ENCODE measurements at places on chromosomes 1 and 21.

DNA sequence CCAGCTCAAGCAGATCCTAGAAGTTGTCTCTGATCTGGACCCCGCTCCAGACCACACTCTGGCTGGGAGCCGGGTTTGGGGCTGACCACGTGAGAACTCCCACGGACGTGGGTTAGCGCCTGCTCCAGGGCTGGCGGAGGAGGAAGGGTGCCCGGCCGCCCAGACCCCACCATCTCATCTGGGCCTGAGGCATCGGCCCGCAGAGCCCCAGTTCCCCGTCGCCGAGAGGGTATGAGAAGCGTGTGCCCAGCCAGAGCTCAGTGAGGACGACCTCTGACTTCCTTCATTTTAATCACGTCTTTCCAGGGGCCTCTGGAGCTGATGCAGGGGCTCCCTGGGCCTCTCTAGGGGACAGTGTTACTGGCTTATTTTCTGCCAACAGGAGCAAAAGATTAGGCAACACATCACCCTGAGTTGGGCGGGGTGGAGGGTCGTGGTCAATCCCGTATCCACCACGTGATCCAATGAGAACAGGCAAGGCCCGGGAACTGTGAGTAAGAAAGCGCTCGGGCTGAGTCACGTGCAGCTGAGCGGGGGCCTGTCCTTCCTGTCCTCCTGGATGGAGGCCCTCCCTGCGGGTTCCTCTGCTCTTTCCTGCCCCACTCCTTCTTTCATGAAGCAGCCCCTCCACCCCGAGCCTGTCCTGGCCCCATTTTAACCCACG is 81.1 kb downstream of the SIK1 start:
- no peak for DNase-seq

GRCh38 chr21:29719521-29719920 is 220.3 kb downstream of the GRIK1 start:
- no peak for DNase-seq

- no peak for DNase-seq
Measured at GRCh38 chr1:227793079-227793947, 22.2 kb upstream of the PRSS38 start.

- no peak for DNase-seq
Measured at GRCh38 chr1:67626090-67626860, 58.7 kb upstream of the GADD45A start.

GRCh38 chr1:201460814-201461644 is 8.0 kb downstream of the PHLDA3 start:
- DNase-seq = no peak

GRCh38 chr1:181089676-181090544 is 1.4 kb downstream of the IER5 start:
- DNase-seq = peak; percentile 86

GRCh38 chr1:61561666-61562065 is 163.3 kb downstream of the TM2D1 start:
- no peak for DNase-seq

DNA sequence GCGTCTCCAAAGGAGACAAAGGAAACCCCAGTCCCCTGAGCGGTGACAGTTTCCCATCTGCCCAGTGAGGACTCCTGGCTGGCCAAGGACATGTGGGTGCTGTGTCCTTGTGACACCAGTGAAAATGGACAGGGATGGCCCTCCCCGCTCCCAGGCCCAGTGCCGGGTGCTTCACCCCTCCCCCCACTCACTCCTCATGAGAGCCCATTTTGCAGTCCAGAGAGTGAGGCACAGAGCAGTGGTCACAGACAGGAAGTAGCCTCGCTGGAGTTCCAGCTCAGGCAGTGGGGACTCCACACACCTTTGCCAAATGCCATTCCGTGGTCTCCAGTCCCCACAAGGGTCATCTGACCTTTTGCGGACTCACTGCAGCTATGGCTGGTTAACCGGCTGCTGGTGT is 642.9 kb downstream of the PTPRU start:
- no peak for DNase-seq

DNA sequence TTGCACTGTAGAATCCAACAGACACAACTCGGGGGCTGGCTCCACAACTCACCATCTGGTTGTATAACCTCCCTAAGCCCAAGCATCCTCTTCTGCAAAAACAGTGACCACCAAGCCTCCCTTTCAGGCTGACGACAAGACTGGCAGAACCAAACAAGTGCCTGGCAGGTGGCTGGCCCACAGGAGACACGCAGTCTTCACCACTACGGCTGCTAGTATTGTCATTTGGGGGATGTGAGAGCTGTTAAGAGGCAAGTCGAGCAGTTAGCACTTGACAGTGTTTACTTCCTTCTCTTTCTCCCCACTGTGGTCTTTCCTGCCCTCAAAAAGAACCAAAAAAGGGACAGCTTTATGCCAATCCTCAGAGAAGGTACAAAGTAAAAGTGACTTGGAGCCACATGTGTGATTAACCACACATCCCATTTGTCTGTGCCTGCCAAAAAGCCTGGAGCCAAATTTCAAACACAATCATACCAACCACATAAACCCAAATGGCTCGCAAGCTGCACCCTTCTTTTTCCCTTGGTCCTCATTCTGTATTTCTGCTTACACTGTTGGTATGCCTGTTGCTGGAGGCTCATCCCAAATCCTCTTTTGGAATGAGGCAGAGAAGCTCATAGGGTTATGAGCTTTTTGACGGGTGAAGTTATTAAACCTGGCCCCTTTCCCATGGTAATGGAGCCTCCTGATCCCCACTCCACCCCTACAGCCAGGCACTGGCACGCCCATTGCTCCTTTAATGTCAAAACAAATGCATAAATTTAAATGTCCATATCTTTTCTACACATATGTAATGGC is 94.1 kb downstream of the TGFBR3 start:
- DNase-seq = no peak

DNA sequence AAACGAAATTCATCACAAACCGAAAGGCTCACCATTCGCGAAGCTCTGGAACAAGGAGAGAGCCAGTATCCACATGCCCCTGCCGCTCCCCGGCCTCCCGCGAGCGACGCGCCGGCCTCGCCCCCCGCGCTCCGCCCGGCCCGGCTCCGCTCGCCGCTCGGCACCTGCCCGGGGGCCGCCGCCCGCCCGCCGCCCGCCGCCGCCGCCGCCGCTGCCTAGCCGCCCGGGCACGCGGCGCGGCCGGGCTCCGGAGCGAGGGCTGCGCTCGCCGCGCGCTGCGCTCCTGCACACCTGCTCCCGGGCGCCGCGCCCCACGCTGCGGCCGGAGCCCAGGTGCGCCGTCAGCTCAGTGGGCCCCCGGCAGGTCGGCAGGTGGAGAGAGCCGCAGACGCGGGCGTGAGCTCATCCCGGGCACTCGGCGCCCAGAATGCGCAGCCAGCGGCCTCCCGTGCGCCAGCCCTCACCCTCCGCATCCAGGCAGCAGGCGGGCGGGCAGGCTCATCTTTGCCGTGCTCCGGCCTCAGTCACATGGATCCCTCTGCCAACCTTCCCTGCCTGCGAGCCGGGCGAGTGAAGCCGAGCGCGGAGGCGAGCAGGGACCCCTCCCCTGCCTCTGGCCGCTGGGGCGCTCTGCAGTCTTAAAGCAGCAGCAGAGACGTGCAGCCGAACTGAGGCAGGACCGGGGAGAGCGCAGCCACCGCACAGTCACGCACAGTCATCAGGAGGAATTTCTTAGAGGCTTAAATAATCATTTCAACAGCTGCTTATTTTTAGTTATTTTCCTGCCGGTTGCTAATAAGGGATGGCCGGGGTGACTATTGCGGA is at the start of gene DSCAM:
DSCAM (minus strand) TSS at position 572 of the 825 bp plus-strand sequence; CDS start at position 75, 497 bp downstream.
- peak; percentile 83 for DNase-seq

DNA sequence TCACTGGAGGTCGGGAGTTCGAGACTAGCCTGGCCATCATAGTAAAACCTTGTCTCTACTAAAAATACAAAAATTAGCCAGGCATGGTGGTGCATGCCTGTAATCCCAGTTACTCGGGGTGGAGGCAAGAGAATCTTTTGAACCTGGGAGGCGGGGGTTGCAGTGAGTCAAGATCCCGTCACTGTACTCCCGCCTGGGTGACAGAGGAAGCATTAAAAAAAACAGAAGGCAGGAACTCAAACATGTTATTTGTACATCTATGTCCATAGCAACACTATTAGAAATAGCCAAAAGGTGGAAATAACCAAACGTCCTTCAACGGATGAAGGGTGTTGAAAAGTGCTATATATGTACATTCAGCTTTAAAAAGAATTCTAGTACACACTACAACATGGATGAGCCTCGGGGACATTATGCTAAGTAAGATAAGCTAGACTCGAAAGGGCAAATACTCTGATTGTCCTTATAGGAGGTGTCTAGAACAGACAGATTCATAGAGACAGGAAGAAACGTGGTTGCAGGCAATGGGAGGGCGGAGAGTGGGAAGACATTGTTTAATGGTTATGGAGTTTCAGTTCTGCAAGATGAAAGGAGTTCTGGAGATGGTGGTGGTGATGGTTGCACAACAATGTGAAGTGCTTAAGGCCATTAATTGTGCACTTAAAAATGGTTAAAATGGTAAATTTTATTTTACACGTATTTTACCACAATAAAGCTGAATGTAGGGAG is 19.2 kb downstream of the NLRP3 start:
- DNase-seq = no peak

GRCh38 chr1:66607458-66607857 is 73.5 kb downstream of the SGIP1 start:
- no peak for DNase-seq

DNA sequence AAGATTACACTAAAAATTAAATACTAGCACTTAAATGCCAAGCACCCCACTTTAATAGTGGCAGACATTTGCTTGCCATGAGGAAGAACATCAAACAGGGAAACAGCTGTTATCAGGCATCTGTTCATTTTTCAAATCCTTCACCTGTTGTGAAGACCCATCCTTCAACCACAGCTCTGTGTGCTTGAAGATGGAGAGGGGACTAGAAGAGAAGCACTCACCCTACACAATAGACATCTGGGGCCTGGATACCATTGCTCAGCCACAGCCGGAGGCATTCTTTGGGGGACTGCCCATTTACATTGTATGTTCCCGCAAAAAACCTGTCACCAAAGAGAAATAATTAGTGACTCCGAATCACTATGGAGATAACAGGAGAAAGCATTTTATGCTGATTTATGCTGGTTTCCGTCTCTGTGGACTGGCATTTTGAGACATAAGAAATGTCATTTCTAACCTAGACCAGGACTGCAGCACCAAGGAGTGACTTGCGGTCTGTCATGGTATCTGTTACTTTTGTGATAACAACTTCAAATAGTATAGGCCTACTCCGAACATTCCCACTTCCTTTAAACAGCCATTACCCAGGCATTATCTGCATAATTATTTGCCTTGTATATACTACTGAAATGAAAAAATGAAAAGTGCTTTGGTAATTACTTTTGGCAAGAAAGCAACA is 28.8 kb upstream of the MTF1 start:
- no peak for DNase-seq

GRCh38 chr21:45818904-45819285 is 162.7 kb upstream of the COL6A1 start:
- no peak for DNase-seq

DNA sequence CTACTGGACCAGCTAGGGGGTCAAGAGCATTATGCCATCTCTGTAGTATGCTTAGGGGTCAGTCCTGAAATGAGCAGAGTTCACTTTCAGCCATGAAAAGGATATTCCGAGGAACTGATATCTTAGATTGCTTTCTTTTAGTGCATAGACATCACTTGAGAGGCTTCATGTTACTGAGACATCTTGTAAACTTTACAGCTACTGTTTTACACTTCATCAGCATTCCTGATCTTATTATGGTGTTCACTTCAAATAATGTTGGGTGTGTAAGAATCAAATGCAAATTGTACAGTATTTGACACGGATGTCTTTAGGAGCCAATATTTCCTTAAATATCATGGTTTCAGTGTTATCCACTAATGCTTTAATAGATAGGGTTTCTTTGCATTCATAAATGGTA is 22.4 kb upstream of the CLDN14 start:
- no peak for DNase-seq

- DNase-seq = no peak
Measured at GRCh38 chr1:59569198-59569597, 245.6 kb upstream of the HOOK1 start.

DNA sequence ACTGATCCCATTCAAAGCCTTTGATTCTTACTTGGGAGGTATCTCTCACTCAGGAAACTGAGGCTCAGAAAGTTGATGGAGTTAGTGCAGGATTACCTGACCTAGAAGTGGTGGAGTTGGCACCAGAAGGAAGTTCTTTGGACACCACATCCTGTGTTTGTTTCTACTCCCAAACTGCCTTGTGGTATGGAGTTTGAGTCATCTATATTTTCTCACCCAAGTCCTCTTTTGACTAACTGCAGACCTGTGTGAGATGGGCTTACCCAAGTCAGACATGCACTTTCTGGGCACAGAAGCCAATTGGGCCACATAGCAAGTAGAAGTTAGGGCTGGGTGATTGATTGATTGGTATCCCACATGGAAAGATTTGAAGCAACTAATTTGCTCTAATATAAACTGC is 36.1 kb downstream of the FGGY start:
- no peak for DNase-seq

DNA sequence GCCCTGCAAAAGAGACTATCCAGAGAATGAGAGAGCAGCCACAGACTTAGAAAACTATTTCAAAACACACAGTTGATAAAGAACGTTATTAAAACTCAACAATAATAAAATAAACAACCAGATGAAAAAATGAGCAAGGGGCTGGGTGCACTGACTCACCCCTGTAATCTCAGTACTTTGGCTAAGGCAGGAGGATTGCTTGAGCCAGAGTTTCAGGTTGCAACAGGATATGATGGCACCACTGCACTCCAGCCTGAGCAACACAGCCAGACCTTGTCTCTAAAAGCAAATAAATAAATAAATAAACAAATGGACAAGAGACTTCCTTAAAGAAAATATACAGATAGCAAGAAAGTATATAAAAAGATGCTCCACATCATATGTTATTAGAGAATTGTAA is 144.6 kb downstream of the LRRIQ3 start:
- no peak for DNase-seq

- no peak for DNase-seq
Measured at GRCh38 chr21:45414396-45415187, 9.6 kb downstream of the COL18A1 start.

GRCh38 chr1:165403835-165404482 is 41.0 kb downstream of the RXRG start:
- DNase-seq = peak; percentile 52

GRCh38 chr1:16012590-16013219 is 5.1 kb downstream of the HSPB7 start:
- peak; percentile 53 for DNase-seq

Data from retina (tissue), 1 donor.